ENCODE measurements at places on chromosomes 12 and 14.
A peak's percentile ranks its signal among the peaks of the same experiment; 100 is the strongest.

DNA sequence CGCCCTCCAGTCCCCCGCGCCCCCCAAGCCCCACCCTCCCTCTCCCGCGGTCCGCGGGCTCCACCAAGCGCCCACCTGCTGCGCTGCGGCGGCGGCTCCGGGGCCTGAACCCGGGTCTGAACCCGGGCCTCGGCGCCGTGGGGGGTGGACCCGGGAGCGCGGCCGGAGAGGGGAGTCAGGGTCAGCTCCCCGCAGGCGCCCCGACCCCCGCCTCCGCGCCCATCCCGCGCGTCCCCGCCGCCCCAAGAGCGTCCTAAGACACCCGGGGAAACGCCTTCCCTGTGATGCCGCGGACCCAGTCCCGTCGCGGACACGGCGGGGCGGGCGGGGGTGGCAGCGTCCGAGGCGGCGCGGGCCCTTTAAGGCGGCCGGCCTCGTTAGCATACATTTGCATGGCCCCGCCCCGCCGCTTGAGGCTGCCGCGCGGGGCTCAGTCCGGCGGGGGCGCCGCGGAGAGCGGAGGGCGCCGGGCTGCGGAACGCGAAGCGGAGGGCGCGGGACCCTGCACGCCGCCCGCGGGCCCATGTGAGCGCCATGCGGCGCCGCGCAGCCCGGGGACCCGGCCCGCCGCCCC, at the start of gene MMP17:
Gene MMP17 (plus strand): TSS at position 433 of the 574 bp plus-strand sequence. CDS start 102 bp downstream, at position 535.
- DNase-seq, result no peak

GRCh38 chr12:63445224-63445880, 222.9 kb downstream of the DPY19L2 start:
- DNase-seq, result no peak

DNA sequence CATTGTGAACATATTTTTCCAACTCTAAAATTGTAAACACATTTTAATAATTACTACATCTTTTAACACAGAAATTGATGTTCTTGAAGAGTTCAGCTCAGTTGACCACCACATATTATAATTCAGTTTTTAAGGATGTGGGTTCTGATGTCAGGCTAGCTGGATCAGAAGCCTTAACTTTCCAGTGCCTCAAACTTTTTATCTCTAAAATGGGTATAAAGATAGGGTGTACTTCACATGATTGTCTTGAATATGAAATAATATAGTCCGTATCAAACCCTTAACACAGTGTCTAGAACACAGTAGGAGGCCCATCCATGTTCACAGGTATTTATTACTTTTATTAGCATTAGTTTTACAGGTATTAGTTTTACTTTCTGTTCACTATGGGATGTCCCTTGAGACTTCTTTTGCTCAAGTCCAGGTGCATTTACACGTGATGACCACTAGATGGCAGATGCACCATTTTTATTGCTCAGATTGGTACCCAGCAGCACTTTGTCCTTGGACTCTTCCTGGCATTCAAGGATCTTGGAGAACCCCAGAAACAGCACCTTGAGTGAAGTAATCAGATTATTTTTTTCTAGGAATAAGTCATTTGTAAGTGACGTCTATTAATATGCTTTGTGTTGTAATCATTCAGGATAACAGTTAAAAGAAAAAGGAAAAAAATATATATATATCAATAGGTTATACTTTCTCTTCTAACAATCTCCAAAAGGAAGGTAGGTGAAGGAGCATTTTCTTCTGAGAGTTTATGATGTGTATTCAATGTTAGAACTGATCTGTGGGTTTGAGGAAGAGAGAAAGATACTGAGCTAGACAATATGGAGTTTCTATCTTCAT, 580.2 kb downstream of the ETNK1 start:
- DNase-seq, result peak; percentile 42

DNA sequence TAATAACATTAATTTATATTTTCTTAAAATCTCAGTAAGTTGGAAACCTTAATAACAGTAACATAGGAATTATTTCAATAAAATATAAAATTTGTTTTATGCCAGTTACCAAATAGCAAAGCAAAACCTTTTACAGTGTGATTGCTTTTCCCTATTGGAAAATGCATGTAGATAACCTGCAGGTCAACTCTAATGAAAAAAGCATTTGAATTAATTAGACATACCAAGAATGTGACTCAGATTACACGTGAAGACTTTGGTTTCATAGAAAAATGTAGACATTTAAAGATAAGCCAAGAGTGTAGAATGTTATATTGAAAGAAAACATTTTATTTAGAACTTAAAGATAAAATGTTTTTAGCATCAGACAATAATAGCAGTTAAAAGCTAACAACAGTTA, 888.1 kb downstream of the TMEM121 start:
- no peak for DNase-seq

DNA sequence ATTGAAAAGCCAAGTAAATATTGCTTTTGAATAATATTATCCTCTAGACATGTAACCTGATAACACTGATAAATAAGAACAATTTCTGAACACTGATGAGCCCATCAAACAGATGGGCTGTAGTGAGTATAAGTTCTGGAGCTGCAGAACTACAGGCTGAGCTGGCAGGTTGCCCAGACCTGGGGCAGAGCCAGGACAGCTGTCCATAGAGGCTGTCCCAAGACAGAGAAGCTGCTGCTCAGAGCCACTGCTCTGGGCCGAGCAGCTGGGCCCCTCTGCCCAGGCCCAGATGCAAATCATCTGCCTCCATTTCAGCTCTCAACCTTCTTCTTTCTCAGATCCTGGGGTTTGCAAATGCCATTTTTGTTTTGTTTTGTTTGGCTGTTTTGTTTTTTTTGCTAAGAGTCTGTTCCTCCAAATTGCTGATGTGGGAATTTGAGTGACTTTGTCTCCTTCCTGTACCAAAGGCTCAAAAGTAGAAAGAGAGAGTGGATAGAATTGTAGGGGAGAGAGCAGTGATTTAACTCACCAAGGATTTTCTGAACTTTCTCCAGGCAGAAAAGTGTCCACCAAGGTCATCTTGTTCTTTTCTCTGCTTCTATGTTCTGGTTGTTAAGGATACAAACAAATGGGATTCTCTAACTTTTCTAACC, 4.0 kb upstream of the TESPA1 start:
- DNase-seq, result peak; percentile 91

- DNase-seq, result no peak
These were observed 2.7 kb downstream of the PPP4R4 start for GRCh38 chr14:94176808-94177207.

GRCh38 chr12:2288875-2289274, 236.1 kb downstream of the CACNA1C start:
- DNase-seq, result no peak

- DNase-seq, result no peak
These were observed 14.7 kb downstream of the MMAB start for GRCh38 chr12:109558374-109559199.

DNA sequence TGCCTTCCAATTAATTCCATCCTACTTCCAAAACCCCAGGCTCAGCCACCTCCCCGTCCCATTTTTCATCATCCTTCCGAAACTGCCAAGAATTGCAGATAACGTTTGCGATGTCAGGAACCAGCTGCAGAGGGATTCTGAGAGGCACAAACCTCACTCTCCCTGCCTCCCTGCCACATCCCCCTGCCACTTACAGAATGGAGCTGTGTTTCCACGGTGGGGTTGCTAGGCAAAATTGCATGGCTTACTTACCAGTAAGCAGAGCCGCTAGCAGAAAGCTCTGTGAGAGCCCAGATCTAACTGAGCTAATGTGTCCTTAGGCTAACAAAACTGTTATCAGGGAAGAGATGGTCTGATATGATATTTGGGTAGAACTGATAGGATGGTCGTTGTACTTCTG, 127.4 kb downstream of the KCNK10 start:
- DNase-seq, result no peak

DNA sequence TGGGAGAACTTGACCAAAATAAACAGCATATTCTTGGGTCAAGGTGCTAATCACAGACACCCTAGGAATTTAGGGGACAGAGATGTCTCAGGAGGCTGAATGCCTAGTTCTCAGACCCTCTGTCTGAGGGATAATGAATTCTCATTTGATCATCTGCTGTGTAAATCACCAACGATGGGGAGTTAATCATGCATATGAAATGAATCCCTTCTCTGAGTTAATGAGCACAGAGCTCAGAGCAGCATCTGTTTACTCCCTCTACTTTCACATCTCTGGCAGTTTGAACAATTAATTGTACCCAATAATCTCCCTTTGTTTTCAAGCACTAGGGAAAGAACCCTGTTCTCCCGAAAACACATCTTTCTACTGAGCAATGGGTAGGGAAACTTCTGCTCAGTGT, 129.4 kb upstream of the SRRM4 start:
- DNase-seq, result no peak

DNA sequence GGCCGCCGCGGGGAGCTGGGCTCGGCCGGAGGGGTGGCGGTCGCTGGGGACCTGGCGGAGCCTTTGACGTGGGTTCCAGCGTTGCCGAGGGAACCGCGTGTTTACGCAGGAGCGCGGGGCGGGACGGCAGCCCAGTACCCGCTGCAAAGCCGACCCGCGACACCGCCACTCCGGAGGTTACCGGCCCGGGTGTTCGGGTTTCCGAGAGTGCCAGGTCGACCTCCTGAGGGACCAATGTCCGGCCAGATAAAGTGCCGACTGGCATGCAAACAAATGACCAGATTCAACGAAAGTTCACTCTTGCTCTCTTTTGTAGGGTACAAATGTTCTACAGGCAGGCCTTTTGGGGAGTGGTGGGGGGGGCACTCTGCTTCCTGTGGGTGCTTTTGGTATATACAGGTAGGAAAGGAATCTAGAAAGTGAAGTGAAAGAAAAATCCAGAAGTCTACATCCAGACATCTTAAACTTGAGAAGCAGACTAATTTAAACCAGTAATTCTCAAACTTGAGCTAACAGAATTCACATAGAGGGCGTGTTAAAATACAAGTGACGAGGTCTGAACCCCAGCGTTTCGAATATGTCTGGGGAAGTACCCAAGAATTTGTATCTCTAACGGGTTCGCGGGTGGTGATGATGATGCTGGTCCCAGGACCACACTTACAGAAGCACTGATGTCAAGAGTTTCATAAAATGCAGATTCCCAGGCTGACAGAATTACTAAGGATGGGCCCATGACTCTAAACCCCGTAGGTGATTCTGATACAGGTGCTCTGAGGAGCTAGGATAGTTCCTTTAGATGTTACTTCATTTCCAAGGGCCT, at the start of gene GPR135:
Gene GPR135 (minus strand): TSS at position 65 of the 820 bp plus-strand sequence. CDS start 154 bp downstream, outside the sequence.
- no peak for DNase-seq

DNA sequence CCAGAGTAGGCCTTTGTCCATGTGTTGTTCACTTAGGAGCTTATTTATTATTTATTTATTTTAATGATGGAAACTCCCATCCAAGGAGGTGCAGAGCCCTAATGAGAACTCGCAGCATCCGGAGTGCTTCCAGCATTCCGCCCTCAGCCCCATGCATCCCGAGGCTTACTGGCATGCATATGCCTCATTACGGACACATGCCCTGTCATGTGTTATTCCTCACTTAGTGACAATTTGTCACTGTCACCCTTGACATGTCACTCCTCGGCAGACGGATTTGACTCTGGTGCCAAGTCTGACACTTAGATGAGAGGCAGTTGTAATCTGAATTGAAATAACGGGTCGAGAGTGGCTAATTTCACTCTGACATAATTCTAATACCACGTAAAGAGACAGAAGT, 132.8 kb downstream of the VRK1 start:
- DNase-seq, result no peak

GRCh38 chr14:79878229-79878628, 333.1 kb downstream of the DIO2 start:
- no peak for DNase-seq

DNA sequence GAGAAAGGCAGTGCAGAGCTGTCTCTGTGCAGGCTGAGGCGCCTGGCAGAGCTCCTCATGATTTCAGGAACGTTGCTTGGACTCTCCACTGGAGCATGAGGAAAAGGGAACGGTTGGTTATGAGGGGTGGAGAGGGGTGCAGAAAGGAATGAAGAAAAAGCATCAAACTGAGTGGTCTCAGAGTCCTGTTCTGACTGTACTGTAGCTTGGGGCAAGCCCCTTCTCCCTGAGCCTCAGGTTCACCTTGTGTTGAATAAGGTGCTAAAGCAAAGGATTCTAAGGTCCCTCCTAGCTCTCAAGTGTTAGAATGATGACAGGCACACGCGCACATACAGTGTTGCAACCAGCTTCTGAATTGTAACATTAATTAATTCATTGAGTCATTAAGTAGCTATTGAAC, 125.2 kb upstream of the PARP11 start:
- DNase-seq, result no peak

DNA sequence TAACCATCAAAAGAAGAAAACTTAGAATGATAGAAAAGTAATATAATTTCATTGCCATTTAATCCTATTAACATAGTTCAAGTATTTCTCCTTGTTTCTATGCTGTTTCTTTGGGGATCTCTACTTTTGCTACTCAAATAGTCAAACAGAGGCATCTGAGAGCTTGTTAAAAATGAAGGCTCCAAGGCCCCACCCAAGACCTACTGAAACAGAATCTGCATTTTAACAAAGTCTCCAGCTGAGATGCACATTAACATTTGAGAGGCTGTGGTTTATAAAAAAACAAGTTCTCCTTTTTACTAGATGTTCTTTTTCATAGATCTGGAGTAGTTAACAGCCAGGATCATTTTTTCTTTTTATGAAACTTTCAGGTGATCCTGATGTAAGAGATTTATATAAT, 31.8 kb downstream of the PPFIA2 start:
- no peak for DNase-seq

DNA sequence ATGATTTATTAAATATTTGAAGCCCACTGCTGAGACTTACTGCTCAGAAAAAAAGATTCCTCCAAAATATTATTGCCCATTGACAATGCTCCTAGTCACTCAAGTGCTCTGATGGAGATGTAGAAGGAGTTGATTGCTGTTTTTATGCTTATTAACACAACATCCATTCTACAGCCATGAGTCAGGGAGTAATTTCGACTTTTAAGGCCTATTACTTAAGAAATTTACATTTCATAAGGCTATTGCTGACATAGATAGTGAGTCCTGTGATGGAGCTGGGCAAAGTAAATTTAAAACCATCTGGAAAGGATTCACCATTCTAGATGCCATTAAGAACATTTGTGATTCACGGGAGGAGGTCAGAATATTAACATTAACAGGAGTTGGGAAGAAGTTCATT, 5.2 kb downstream of the KCNJ8 start:
- DNase-seq, result no peak

- DNase-seq, result peak; percentile 37
These were observed 29.1 kb upstream of the GCH1 start for GRCh38 chr14:54931598-54932340.

- no peak for DNase-seq
These were observed 163.0 kb upstream of the E2F7 start for GRCh38 chr12:77228376-77228775.
